ENCODE measurements at places on chromosomes 4 and X.

- DNase-seq: no peak
Measured at GRCh38 chrX:115487608-115488007, 73.4 kb upstream of the PLS3 start.

DNA sequence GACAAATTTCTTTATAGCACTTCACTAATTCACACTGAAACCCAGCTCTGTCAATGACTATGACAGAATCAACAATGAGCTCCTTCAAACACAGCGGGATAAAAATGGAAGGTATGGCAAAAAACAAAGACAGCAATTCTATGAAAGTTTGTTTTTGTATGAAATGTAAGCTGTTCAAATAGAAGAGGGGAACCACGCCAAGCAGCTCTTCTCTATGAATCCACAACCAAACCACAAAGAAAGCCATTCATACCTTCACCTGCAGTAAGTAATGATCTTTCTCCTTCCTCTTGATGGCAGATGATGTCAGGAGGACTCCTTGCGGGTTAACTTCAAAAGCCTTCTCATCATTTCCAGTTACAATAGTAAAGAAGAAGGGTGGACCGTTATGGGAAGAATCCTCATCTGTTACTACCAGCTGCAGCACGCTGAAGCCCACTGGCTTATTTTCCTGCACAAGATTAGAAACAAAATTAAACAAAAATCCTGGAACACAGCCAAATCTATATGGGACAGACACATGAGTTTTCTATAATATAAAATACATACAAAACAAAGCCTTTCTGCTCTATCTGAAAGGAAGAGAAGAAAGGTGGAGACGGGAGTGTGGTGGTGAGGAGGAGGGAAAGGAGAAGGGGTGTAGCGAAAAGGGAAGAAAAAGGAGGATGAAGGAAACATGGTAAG lies 48.9 kb upstream of the MTNR1A start:
- no peak for DNase-seq

GRCh38 chr4:118857760-118858159 lies 21.8 kb upstream of the SEC24D start:
- no peak for DNase-seq

- DNase-seq: no peak
Measured at GRCh38 chr4:77599378-77599777, 6.2 kb upstream of the CXCL13 start.

DNA sequence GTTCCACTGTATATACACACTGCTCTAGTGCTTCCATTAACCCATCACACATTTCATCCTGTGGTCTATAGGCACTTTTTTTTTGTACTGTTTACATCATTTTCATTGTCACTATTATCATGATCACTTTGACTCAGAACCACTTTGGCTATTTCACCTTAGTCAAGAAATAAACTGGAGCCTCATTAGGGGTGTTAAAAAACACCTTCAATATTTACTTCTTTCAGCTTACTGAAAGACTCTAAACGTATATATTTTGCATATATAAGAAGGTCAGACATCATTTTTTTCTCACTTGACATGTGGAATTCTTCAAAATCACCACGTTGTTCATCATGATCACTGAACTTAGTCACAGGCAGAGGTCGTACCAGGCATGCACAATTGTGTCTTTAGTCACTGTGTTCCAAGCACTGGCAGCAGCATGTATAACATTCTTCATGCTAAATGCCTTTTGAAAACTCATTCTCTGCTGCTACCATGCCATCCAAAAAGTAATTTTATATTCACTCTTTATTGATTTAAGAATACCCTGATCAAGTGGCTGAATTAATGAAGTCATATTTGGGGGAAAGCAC lies 229.2 kb upstream of the ARSJ start:
- no peak for DNase-seq

GRCh38 chrX:133056341-133056740 lies 40.6 kb downstream of the USP26 start:
- DNase-seq: no peak

- no peak for DNase-seq
Measured at GRCh38 chr4:137432446-137433311, 99.6 kb downstream of the PCDH18 start.

DNA sequence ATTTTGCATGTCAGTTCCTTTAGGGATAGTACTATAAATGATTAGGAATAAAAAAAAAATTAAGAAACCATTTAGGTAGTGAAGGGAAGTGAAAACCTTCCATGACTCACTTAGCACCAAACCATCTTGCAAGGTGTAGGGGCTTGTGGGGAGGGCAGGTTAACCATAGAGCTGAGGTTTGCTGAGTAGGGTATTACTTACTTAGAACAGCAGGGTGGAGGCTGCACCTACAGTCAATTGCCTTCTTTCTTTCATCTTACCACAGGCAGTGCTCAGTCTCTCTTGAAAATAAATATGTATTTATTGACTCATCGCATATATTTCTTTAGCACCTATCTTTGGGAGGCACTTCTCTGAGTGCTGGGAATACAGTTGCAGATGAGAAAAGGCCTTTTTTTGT lies 104.9 kb upstream of the GIMD1 start:
- no peak for DNase-seq

GRCh38 chrX:3550160-3550751 lies 163.2 kb downstream of the PRKX start:
- no peak for DNase-seq

DNA sequence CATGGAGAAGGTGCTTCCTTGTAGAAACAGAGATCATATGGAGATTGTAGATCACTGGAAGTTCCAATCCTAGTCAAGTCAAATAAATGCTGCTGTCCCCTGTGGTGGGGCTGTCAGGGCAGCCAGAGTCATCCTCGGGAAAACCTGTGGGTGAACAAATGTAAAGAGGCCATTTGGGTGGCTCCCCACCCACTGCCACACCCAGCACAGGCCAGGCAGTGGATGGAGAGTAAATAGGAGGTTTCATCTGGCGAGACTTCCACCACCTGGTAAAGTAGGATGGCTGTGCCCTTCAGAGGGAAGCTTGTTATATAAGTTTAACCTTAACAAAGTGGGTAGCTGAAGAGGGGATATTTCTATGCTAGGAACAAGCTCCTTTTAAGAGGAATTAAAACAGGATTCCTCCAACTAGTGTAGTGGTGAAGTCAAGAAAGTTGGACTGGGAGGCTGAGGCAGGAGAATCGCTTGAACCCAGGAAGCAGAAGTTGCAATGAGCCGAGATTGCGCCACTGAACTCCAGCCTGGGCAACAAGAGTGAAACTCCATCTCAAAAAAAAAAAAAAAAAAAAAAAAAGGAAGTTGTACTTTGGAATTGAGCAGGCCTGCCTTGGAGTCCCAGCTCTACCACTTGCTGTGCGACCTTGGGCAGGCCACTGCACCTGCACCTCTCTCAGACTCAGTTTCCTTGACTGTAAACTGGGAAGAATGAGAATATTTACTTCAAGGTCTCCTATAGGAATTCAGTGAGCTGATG lies 273.7 kb downstream of the PTTG2 start:
- no peak for DNase-seq

- peak; percentile 47 for DNase-seq
Measured at GRCh38 chrX:17737986-17738713, 857 bp downstream of the SCML1 start.

DNA sequence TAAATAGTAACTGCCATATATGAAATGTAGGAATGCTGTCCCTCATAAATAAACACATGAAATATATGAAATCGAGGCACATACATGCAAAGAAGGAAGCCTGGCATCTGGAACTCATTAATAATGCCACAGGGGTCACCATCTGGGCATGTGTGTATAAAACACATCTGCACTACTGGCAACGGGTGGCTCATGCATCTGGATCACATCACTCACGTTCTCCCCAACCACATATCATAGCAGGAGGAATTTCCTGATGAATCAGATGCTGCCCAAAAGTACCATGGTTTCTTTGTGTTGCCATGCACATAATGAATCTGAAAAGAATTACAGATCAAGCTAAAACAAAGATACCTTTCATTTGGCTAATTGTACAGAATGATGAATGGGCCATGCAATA lies 28.6 kb downstream of the RNF175 start:
- DNase-seq: no peak

DNA sequence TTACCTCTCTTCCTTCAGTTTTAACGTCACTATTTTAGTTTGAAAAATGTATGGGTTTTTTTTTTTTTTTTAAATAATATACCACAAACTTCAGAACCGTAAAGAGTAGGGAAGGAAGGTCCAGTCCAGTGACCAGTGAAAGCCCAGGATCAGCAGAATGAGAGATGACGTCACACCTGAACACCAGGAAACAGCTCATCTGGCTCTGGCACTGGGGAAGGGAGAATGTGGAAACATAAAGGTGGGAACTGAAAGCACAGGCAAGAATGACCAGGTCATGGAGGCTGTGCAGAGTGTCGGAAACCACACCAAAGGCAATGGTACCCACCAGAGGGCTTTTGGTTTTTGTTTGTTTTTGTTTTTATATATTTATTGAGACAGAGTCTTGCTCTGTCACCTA lies 141.2 kb downstream of the DHX15 start:
- DNase-seq: no peak

- no peak for DNase-seq
Measured at GRCh38 chr4:112515198-112516065, 548 bp downstream of the NEUROG2 start.

Data from stimulated activated effector memory CD8-positive, alpha-beta T cell treated with anti-CD3 and anti-CD28 coated beads, Interleukin-12 subunit alpha, Interleukin-12 subunit beta, amount 100 ng/mL, for 72 hours (primary cell).